Ovary (tissue), 10 donors: ENCODE measurements at places on chromosomes 4 and X.

GRCh38 chrX:140804292-140804691 lies 94.7 kb downstream of the LINC00632 start:
- no peaks in the 10 kb centered on the region for H3K4me1 ChIP-seq
- no peaks in the 10 kb centered on the region for H3K27me3 ChIP-seq
- no peaks in the 10 kb centered on the region for H3K36me3 ChIP-seq
- DNase-seq: no peak

- no peak overlapping the region for H3K27ac ChIP-seq
- DNase-seq: no peak
- H3K4me3 ChIP-seq: no peak overlapping the region
- H3K4me1 ChIP-seq: no peaks in the 10 kb centered on the region
- H3K36me3 ChIP-seq: no peaks in the 10 kb centered on the region
- peaks cover 4% of the 10 kb centered on the region for H3K27me3 ChIP-seq
Measured at GRCh38 chrX:39137363-39137954, 336.2 kb downstream of the MID1IP1 start.

- no peak overlapping the region for H3K4me3 ChIP-seq
- no peaks in the 10 kb centered on the region for H3K36me3 ChIP-seq
- no peak for DNase-seq
- no peaks in the 10 kb centered on the region for H3K4me1 ChIP-seq
Measured at GRCh38 chrX:111411557-111411956, 435 bp downstream of the DCX start.

DNA sequence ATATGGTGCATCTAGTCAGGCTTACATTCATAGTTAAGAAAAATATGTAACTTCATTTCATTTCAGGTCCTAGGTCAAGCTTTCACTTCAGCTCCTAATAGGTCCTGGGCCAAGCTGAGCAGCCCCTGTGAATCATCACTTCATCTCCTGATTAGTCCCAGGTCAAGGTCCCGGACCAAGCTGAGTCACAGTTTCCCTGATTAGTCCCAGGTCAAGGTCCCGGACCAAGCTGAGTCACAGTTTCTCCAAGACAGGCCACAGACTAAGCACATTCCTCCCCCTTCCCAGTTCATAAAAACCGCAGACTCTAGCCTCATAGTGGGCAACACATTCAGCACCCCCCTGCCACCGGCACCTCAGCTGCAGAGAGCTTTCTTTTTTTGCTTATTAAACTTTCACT lies 1331.8 kb downstream of the PCDH19 start:
- no peaks in the 10 kb centered on the region for H3K36me3 ChIP-seq
- no peak for DNase-seq
- no peaks in the 10 kb centered on the region for H3K27me3 ChIP-seq
- no peaks in the 10 kb centered on the region for H3K4me1 ChIP-seq

DNA sequence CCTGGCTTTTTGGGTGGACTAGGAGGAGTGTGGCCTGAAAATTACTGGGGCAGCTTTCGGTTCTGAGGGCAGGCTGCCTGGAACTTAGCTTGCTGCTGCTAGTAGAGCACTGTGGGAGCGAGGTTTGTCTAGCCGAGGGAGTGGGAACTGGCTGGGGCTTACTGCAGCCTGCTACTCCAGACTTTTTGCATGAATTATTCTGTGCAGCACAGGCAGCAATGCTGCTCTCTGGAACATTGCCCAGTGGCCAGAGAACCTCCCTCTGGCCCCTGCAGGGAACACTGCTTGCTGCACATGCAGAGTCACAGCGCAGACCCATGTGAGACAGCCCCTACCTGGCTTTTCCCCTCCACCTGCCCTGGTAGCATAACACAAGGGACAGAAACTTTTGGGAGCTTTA lies 263.9 kb upstream of the SLITRK2 start:
- no peaks in the 10 kb centered on the region for H3K36me3 ChIP-seq
- no peaks in the 10 kb centered on the region for H3K4me1 ChIP-seq
- DNase-seq: no peak
- H3K4me3 ChIP-seq: no peak overlapping the region

DNA sequence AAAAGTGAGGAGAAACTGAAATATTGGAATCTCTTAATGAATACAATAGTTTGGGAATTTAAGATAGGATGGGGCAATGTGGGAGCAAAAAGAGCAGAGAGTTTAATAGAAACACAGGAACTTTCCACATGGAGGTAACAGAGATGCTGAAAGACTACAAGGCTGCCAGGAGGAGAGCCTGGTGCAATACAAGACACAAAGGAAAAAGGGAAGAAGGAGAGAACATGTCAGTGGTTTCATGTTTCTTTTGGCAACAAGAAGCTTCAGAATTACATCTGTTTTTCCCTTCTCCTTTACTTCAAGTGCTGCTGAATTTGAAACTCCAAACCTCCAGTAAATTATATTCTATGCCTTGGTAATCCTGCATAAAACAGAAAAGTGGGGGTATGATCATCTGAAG lies 474.3 kb downstream of the FAT4 start:
- H3K27me3 ChIP-seq: no peaks in the 10 kb centered on the region
- no peak for DNase-seq
- no peaks in the 10 kb centered on the region for H3K4me1 ChIP-seq
- H3K4me3 ChIP-seq: no peak overlapping the region
- no peaks in the 10 kb centered on the region for H3K36me3 ChIP-seq
- H3K27ac ChIP-seq: no peak overlapping the region

GRCh38 chr4:39559626-39560025 lies 32.4 kb upstream of the UGDH start:
- peaks cover 3% of the 10 kb centered on the region for H3K4me1 ChIP-seq
- H3K36me3 ChIP-seq: no peaks in the 10 kb centered on the region
- no peaks in the 10 kb centered on the region for H3K27me3 ChIP-seq
- no peak for DNase-seq

DNA sequence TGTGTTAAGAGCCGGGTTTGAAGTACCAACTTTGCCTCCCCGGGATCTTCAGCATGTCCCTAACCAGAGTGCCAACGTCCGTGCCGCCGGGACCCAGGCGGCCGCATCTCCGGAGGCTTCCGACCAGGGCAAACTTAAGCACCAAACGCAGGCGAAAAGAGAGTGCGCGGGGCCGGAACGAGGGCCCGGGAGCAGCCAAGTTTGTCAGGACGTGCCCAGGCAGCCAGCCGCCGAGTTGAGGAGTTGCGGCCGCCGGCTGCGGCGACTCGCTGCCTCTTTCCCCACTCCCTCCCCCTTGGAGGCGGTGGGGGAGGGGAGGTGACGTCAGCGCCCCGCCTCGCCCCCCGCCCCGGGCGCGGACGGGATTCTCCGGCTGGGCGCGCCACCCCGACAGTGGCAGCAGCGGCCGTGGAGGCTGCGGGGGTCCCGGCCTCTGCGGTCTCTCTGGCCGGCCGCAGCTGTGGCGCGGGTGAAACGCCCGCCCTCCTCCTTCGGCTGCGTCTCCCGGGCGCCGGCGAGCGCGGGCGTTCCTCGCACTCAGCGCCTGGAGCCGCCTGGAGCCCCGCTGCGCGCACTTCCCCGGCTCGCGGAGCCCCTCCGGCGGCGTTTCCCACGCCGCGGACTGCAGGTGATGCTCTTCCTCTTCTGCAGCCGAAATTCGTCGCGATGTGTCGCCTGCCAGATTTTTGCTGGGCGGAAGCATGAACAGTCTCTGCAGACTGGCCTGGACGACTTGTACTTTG lies 2.9 kb upstream of the FAT1 start:
- H3K36me3 ChIP-seq: no peaks in the 10 kb centered on the region
- no peaks in the 10 kb centered on the region for H3K27me3 ChIP-seq
- H3K27ac ChIP-seq: peak overlapping the region; percentile 60
- no peaks in the 10 kb centered on the region for H3K4me1 ChIP-seq
- H3K4me3 ChIP-seq: peak overlapping the region; percentile 82

- H3K27ac ChIP-seq: no peak overlapping the region
- H3K4me3 ChIP-seq: no peak overlapping the region
- no peaks in the 10 kb centered on the region for H3K27me3 ChIP-seq
- peaks cover 3% of the 10 kb centered on the region for H3K4me1 ChIP-seq
- DNase-seq: no peak
Measured at GRCh38 chrX:45001048-45001447, 128.1 kb downstream of the KDM6A start.

DNA sequence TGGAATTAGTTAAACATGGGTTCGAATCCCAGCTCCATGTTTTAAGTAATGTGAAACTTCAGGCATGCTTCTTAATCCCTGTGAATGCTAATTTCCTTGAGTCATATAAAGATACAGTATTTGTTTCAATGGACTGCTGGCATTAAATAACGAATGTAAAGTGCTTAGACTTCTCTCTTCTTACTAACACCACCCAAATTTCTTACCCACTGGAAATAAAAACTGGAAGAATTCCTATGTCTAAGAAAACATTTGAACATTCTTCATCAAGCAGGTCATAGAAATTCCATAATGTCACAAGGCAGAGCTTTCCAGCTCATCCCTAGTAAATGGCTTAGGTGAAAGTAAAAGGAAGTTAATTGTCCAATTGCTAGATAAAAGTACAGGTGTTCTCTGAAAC lies 172.5 kb downstream of the ANK2 start:
- no peaks in the 10 kb centered on the region for H3K4me1 ChIP-seq
- H3K27ac ChIP-seq: no peak overlapping the region
- no peak overlapping the region for H3K4me3 ChIP-seq
- H3K36me3 ChIP-seq: no peaks in the 10 kb centered on the region
- H3K27me3 ChIP-seq: no peaks in the 10 kb centered on the region

- H3K27ac ChIP-seq: no peak overlapping the region
- H3K4me1 ChIP-seq: no peaks in the 10 kb centered on the region
- H3K4me3 ChIP-seq: no peak overlapping the region
- H3K36me3 ChIP-seq: no peaks in the 10 kb centered on the region
- no peak for DNase-seq
Measured at GRCh38 chr4:31947101-31947500, 1226.9 kb downstream of the PCDH7 start.

DNA sequence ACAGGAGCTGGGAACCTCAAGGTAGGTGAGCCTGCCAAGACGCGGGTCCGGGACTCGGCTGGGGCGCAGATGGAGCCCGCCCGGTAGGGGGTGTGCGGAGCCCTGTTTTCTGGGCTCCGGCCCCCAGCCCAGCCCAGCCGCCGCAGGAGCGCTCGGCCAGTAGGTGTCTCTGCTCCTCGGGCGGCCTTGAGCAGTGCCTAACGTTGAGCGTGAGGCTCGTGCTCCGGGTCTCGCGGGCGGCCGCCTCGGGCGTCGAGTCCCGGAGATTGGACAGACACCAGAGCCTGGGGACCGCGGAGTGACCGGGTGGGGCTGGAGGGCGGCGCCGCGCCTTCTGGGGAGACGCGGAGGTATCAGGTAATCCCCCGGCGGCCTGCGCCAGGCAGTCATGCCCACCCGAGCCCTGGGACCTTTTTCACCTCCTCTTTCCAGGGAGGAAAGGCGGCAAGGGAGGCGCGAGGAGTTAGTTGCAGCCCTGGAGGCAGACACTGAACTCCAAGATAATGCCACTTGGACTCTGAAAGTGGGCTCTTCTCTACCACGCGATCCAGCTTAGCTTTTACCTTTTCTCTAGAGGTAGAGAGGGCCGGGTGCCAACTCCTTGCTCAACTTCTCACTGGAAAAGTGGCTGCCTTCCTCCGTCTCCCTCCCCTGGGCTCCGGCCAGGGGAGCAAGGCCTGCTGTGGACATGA lies 14.5 kb upstream of the FGG start:
- peak overlapping the region; percentile 35 for H3K4me3 ChIP-seq
- H3K36me3 ChIP-seq: no peaks in the 10 kb centered on the region
- H3K4me1 ChIP-seq: no peaks in the 10 kb centered on the region
- H3K27me3 ChIP-seq: no peaks in the 10 kb centered on the region

GRCh38 chr4:182179751-182180150 lies 63.5 kb upstream of the TENM3 start:
- no peak overlapping the region for H3K4me3 ChIP-seq
- H3K27ac ChIP-seq: no peak overlapping the region
- no peak for DNase-seq
- no peaks in the 10 kb centered on the region for H3K36me3 ChIP-seq
- no peaks in the 10 kb centered on the region for H3K4me1 ChIP-seq

GRCh38 chr4:118346495-118346894 lies 6.3 kb downstream of the PRSS12 start:
- H3K4me3 ChIP-seq: no peak overlapping the region
- no peaks in the 10 kb centered on the region for H3K27me3 ChIP-seq
- H3K27ac ChIP-seq: no peak overlapping the region
- H3K36me3 ChIP-seq: no peaks in the 10 kb centered on the region

DNA sequence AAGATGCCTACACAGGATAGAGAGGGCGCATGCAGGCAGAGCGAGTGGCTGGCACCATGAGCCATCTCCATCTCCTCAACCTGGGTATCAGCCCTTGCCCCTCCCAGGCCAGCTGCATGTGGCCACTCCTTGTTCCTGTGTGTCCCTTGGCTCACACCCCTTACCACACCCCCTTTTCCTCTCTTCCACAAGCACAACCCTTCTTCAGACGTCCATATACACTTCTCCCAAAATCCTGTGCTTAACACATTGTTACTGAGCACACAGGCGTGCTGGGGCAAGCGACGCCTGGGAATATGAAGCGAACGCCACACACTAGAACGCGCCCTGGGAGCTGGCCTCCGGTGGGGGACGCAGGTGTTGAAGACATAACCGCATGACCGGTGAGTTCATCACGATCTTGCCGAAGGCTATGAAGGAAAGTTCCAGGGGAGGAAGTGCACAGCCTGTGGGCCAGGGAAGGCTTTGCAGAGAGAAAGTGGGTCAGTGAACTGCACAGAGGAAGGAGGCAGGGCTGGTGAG lies 19.1 kb upstream of the KIAA0232 start:
- H3K36me3 ChIP-seq: no peaks in the 10 kb centered on the region
- no peak overlapping the region for H3K4me3 ChIP-seq
- DNase-seq: no peak
- H3K27ac ChIP-seq: no peak overlapping the region
- H3K4me1 ChIP-seq: no peaks in the 10 kb centered on the region

DNA sequence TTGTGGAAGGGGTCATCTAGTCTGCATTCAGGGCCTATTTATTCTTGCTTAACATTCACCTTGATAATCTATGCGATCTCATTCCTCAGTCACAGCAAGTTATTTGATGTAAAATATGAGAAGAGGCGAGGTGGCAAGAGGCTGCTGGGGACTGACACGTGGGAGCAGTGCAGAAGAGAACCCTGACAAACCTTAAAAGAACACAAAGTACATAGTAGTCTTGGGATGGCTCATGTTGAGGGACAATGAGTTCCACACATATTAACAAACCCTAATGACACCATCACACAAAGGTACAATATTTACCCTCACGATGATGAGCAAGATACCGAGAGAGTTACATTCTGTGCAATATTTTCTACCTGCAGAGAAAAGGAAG lies 57.5 kb downstream of the MAML3 start:
- H3K4me3 ChIP-seq: no peak overlapping the region
- H3K27me3 ChIP-seq: no peaks in the 10 kb centered on the region
- DNase-seq: no peak
- H3K36me3 ChIP-seq: no peaks in the 10 kb centered on the region
- peak overlapping the region; percentile 44 for H3K27ac ChIP-seq

GRCh38 chr4:92551616-92552015 lies 247.8 kb downstream of the GRID2 start:
- H3K36me3 ChIP-seq: no peaks in the 10 kb centered on the region
- no peaks in the 10 kb centered on the region for H3K27me3 ChIP-seq
- H3K27ac ChIP-seq: no peak overlapping the region
- no peak overlapping the region for H3K4me3 ChIP-seq
- no peaks in the 10 kb centered on the region for H3K4me1 ChIP-seq

GRCh38 chr4:101527188-101527587 lies 179.9 kb upstream of the PPP3CA start:
- no peak overlapping the region for H3K27ac ChIP-seq
- no peaks in the 10 kb centered on the region for H3K36me3 ChIP-seq
- no peaks in the 10 kb centered on the region for H3K4me1 ChIP-seq
- no peaks in the 10 kb centered on the region for H3K27me3 ChIP-seq
